ENCODE measurements at places on chromosomes 16 and 17.

GRCh38 chr17:20033415-20033814, 24.3 kb downstream of the SPECC1 start:
- no peak for DNase-seq

DNA sequence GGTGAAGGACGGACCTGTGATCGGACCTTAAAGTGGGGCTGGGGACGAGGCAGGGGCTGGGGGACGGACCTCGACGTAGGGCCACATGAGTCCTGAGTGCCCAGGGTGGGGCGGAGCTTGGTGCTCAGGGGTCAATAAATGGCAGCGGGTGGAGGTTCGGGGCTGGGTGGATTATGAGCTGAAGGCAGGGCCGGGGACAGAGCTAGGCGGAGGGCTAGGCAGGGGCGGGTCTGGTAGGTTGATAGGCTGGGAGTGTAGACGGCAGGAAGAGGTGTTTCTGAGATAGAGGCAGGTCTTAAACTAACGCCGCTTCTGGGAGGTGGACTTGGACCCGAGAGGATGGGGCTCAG, 733 bp downstream of the CHRNB1 start:
- DNase-seq: no peak

GRCh38 chr17:82875407-82875856, 35.6 kb upstream of the ZNF750 start:
- DNase-seq: peak; percentile 90

- no peak for DNase-seq
Measured at GRCh38 chr16:77289331-77289809, 90.2 kb downstream of the SYCE1L start.

- no peak for DNase-seq
Measured at GRCh38 chr17:46194393-46195216, 1.4 kb upstream of the KANSL1 start.

DNA sequence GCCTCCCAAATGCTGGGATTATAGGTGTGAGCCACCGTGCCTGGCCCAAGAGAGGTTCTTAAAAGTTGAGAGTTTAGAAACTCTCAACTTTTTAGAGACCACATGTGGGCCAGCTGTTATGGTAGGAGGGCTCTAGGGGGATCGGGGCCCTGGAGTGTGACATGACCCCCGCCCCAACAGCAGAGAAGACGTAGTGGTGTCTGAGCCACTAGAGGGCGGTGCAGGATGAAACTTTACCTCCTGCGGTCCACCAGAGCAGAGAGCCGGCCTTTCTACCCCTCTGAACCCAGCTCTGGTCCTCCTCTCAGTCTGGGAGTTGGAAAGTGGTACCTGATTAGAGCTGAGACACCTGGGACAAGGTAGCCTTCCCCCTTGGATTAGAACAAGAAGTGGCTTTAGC, 7.4 kb downstream of the CDK5RAP3 start:
- DNase-seq: peak; percentile 42

- DNase-seq: no peak
Measured at GRCh38 chr16:67258161-67258835, 9.5 kb downstream of the SLC9A5 start.

- DNase-seq: no peak
Measured at GRCh38 chr17:31435581-31435980, 44.1 kb downstream of the RAB11FIP4 start.

DNA sequence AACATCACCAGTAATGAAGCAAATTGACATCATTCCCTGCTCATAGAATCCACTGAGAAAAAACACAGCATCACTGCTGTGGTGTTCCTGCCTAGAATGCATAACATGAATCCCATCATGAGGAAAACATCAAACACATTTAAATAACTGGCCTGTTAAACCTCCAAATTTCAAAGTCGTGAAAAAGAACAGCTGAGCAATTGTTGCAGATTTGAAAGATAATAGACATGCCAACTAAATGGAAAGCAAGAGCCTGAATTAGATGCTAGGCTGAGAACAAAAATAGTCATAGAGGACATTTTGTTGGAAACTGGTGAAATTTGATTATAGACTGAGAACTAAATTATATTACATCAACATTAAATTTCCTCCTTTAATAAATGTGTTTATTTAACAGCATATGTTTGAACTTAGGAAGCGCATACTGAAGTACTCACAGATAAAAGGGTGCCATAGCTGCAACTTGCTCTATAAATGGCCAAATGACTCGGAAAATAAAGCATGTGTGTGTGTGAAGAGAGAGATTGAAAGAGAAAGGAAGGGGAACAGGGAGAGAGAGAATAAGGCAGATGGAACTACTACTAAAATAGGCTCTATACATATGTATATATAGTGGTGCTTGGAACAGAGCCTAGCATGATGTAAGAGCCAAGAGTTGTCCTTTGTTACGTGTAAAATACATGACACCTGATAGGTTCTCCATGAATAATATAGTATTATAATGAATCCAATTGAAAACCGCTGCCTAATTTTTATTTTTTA, 305.0 kb upstream of the MON1B start:
- DNase-seq: no peak

DNA sequence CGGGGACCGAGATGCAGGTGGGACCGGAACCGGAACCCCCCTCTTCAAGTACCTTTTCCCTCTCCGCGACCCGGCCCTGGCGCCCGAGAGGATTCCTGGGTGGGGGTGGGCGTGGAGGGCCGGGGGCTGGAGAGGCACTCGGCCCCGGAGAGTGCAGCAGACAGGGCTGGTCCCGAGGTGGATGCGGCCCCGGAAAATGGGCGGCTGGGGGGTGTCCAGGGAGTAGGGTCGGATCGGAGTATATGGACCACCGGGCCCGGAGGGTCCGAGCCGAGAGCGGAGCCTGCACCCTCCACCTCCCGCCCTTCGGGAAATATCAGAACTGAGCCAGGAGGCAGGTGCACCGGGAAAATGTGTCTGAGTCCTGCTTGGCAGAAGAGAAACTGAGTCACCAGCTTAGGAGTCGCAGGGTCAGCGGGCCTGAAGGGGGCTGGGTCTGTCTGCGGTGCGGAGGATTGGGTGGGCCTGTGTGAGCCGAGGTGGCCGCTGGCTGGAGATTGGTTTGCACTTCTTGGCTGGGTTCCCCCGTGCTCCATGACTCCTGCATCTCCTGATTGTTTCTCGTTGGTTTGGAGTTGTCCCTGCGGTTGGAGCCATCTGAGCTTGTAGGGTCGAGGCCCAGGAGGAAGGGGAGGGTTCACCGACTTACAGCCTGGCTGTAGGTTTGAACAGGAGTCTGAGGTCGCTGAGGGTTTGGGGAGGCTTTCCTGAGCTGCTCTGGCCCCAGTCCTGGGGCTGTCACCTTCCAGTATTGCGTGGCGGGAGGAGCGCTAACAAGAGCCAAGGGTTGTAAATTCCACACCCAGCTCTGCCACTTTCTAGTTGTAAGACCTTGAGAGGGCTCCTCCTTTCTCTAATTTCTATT, 518 bp downstream of the SH2B1 start:
- DNase-seq: no peak

DNA sequence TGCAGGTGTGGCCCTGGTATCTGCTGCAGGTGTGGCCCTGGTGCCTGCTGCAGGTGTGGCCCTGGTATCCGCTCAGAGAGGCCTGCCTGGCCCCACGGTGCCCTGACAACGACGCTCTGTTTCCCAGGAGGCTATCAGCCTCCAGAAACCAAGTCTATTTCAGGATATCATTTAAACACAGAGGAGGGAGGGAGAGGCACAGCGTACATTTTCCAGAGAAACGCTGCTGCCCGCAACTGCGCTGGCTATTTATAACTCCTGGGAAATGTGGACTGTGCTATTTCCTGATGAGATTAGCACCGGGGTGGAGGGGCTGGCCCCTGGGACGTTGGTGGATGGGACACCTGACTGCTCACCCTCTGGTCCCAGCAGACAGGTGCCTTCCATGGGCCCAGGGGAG, 22.5 kb downstream of the TIMM22 start:
- no peak for DNase-seq

DNA sequence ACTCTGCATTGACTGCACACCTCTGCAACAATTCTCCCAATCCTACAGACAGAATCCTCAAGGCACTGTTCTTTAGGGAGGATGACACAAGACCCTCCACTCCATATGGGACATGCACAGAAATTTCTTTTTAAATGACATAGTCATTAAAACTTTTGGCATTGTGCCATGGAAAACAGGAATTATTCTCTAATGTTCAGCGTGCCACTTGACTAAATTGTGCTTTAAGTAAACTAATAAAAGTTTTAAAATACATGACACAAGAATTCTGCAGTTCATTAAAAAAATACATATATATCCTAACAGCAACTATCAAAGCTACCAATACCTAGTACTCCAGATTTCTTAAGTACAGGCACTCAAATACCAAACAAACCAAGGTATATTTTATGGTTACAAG, 16.0 kb downstream of the CEP112 start:
- no peak for DNase-seq

GRCh38 chr17:73422121-73422520, 110.3 kb upstream of the CDC42EP4 start:
- no peak for DNase-seq

GRCh38 chr17:59671386-59671785, 35.8 kb downstream of the PTRH2 start:
- no peak for DNase-seq

GRCh38 chr17:29140631-29141513, 39.3 kb downstream of the MYO18A start:
- DNase-seq: no peak

- DNase-seq: no peak
Measured at GRCh38 chr17:30253312-30253711, 17.8 kb upstream of the SLC6A4 start.

DNA sequence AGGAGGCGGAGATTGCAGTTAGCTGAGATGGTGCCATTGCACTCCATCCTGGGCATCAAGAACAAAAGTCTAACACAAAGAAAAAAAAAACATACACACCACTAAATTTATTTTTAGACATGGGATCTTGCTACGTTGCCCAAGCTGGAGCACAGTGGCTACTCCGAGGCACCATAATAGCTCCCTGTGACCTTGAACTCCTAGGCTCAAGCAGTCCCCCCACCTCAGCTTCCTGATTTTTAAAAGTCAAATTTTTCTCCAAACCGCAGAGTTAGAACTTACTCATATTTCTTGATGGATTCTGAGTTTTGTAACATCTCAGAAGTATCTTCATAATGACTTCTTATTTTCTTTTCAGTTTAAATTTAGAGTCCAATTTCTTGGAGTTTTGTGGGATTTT, 3.4 kb downstream of the CMTM4 start:
- no peak for DNase-seq

- DNase-seq: no peak
Measured at GRCh38 chr17:33049781-33050414, 58.3 kb downstream of the SPACA3 start.

- no peak for DNase-seq
Measured at GRCh38 chr17:65027305-65027704, 29.2 kb downstream of the GNA13 start.

- DNase-seq: no peak
Measured at GRCh38 chr17:65677932-65678331, 116.5 kb upstream of the AXIN2 start.

GRCh38 chr16:21071741-21072140, 78.9 kb downstream of the DNAH3 start:
- no peak for DNase-seq

DNA sequence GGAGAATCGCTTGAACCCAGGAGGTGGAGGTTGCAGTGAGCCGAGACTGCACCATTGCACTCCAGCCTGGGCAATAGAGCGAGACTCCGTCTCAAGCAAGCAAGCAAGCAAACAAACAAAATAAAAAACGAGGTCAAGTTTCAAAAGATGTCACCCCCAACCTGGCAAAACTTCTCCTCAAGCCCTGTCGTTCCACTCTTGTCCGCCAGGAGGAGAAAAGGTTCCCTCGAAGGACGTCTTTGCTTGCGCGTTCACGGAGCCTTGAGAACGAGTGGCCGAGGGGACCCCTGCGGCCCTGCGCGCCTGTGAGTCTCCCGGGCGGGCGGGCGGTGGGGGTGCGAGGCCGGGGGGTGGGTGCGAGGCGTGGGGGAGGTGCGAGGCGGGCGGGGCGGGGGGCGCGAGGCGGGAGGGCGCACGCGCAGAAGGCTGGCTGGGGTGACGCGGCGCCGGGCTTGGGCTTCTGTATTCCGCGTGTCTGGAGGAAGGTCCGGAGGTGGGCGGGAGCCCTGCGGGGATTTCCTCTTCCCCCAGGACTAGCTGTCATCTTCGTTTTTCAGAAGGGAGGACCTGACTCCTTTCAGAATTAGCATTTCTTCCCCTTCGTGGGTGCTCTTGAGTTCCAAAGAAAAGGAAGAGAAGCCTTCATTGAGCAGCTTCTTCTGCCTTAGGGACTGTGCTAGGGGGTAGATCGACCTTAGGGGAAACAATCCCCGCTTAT, 3.7 kb downstream of the SLC52A1 start:
- DNase-seq: peak; percentile 81

DNA sequence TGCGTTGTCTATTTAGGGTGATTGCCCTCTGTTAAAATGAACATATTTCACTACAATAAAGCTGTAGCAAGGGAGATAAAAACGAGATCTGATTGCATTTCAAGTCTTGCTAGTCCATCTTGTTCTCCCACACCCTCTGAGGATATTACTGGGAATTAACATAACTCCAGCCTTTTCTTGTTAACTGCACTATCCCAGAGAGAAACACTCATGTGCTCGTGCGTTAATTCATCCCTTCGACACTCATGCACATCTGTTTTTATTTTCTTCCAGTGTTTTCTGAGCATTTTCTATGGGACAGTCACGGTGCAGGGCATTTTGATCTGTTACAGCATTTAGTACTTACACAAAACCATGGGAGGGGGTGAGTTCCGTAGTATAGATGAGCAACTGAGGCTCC, 202.1 kb downstream of the CYLD start:
- DNase-seq: no peak

DNA sequence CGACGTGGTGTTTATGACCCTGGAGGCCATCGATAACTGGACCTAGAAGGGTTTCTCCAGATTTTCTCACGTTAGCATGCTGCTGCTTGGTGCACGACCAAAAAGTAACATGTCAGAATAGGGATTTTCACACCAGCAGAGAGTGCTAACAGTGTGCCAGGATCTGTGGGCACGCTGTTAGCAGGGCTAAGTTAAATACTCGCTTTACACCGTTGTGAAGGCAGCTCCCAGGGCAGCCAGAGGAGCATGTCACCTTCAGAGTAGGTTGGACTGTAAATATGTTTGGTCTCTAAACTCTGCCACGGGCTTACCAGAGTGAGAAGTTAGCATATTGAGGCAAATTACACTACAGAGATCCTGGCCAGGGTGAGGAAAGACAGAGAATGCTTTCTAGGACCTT, 113.2 kb upstream of the TBX2 start:
- no peak for DNase-seq

GRCh38 chr17:76866774-76867577, 1.2 kb upstream of the MGAT5B start:
- DNase-seq: no peak

- DNase-seq: no peak
Measured at GRCh38 chr17:28570716-28571360, 486 bp downstream of the PIGS start.

GRCh38 chr16:77888871-77889270, 100.5 kb downstream of the VAT1L start:
- no peak for DNase-seq

- no peak for DNase-seq
Measured at GRCh38 chr17:60157487-60158040, 7.8 kb downstream of the CA4 start.

GRCh38 chr16:19127674-19128131, 13.9 kb downstream of the ITPRIPL2 start:
- no peak for DNase-seq

- no peak for DNase-seq
Measured at GRCh38 chr17:75901727-75902126, 3.0 kb downstream of the MRPL38 start.
